ENCODE measurements at places on chromosomes 11 and 22.
A peak's percentile ranks its signal among the peaks of the same experiment; 100 is the strongest.

- no peak for DNase-seq
Measured at GRCh38 chr11:73957654-73958361, 7.0 kb downstream of the DNAJB13 start.

DNA sequence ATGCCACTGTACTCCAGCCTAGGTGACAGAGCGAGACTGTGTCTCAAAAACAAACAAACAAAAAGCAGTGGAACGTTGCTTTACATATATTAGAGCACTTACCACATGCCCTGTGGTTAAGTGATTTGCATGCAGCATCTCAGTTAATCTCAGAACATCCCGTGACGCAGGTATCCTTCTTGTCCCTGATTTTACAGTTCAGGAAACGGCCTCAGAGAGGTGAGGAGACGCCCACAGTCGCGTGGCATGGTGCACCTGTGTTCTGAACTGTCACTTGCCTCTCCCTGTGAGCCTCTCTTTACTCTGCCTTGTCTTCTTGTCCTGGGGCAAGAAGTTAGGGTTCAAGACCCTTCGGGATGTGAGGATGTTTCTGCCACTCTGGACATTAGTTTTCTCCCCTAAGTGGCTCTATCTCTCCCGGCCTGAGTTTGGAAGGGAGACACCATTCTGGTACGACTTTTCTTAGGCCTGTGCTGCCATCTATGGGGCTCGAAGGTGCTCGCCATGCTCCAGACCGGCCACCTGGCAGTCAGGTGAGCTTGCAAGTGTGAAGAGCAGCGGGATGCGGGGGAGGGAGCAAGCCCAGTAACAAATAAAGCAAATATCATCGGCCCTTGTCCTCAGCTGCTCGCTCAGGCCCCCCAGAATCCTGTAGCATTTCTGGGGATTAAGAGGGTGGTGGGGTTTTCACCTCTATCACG, 25.6 kb downstream of the YWHAH start:
- peak; percentile 32 for DNase-seq

- no peak for DNase-seq
Measured at GRCh38 chr11:78802058-78802761, 227.5 kb upstream of the NARS2 start.

GRCh38 chr11:34245041-34245440, 112.8 kb downstream of the ABTB2 start:
- DNase-seq, result no peak

GRCh38 chr11:78189851-78190250, 1.1 kb downstream of the USP35 start:
- DNase-seq, result no peak

Measured in activated T-cell treated with anti-CD3 and anti-CD28 coated beads for 4 hours (primary cell).